ENCODE measurements at places on chromosomes 7 and 10.
A peak's percentile ranks its signal among the peaks of the same experiment; 100 is the strongest.

- no peak for DNase-seq
Measured at GRCh38 chr10:34719746-34720145, 95.3 kb downstream of the PARD3 start.

GRCh38 chr10:125549653-125550052 is 133.3 kb downstream of the TEX36 start:
- DNase-seq: no peak

DNA sequence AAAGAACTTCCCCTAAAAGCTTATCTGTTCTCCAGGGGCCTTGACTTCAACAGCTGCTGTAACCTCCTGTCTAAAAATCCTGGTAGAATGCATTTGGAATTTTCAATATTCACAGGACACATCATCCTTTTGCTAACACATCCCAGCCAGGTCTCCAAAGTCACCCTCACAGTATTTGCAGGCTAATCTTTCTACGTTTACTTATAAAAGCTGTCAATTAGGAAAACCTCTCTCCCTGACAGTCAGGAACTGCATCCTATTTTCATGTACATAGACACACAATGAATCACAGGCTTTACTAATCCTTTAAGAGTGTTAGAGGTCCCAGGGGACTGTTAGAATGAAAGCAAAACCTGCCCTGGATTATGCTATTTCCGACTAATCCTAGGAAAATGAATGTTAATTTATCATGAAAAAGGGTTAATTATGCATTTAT is 102.2 kb downstream of the GFRA1 start:
- DNase-seq: peak; percentile 77

DNA sequence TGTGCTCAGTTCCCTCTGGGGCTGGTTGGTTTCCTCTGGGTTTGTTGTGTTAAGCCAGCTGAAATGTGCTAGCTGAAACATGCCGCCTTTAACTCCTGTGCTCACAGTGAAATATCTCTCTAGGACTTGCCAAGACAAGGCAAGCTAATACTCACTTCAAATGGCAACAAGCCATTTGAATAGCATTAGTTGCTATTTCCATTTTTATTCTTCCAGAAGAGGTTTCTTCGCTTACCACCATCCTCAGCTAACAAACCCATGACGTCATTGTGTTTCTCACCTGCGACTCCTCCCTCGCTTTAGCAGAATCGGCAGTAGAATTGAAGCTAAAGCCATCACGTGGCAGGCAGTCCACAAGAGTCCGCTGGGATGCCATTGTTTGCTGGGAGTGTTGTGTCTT is 61.3 kb downstream of the ZNF22 start:
- DNase-seq: no peak

DNA sequence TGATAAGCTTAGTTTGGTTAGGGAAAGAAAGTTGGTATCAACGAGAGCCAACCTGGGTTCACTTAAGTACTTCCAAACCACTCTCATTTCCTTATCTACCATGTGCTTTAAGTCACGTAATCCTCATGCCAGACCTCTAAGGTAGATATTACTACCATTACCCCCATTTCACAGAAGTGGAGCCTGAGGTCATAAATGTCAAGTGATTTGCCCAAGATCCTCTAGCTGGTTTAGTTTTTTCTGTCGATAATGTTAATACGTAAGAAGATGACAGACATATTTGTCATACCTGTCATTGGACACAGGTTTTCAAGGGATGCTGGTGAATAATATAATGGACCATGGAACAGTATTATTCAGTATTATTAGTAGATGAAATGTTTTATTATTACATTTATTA is 197.4 kb upstream of the MKLN1 start:
- no peak for DNase-seq

DNA sequence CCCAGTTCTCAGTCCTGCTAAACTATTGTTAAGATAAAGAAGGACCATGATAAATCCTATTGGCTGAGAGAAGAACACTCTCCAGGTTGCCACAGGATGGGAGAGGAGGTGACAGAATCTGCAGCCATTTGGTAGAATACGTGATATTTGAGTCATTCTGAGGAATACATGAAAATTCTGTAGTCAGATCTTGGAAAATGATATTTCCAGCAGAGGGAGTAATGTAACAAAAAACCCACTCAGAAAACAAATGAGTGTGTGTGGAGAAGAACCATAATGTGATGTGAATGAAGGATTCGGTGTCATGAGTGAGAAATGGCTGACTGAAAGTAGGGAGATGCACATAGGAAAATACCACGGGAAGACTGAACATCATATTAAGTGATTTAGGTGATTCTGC is 128.5 kb upstream of the PFKP start:
- peak; percentile 44 for DNase-seq

GRCh38 chr7:16023503-16023902 is 337.0 kb upstream of the MEOX2 start:
- no peak for DNase-seq

GRCh38 chr10:89256962-89257361 is 5.4 kb upstream of the LIPA start:
- no peak for DNase-seq

DNA sequence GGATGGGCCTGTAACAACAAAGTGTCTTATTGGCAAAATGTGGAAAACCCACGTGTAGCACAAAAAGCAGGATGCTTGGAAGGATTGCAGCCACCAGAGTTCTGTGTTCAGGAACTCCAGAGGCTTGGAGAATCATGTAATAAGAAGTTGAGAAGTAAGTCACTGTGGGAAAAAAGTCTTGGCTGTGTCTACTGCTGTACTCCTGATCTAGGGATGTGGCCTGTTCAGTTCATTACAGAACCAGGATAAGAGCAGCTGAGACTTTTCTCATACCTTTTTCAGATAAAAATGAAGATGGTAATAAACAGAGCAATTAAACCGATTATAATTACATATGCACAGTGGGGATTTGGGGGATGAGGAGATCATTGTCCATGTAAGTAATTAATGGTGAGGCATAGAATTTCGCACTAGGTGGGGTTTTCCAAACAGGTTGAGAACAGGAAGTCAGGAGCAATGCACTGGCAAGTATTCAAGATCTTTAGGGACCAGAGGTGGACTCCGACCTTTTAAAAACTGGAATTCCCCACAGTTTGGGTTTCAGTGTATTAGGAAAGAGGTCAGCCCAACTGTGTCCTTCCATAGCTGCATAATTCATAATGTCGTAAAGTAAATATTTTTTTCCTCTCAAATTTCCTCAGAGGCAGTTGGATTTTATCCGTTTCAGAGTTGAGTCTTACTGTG is 281.7 kb downstream of the FRMD4A start:
- no peak for DNase-seq

- DNase-seq: no peak
Measured at GRCh38 chr10:42992957-42993390, 83.9 kb upstream of the RET start.

DNA sequence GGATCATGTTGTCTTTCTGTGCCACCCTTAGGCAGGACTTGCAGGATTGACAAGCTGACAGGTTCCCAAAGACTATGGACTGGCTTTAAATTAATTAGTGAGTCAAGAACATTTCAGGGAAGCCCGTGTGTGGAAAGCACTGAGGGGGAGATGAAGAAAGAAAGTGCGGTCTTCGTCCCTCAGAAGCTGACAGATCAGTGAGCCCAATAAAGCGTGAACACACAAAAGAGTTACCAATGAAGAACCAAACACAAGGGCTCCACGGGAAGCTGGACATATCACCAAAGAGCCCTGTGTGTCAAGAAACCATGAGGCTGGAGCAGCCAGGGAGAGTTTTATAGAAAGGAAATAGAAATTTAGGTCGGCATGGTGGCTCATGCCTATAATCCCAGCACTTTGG is 725.8 kb downstream of the PARD3 start:
- DNase-seq: no peak

GRCh38 chr10:120011359-120012130 is 119.0 kb downstream of the SEC23IP start:
- no peak for DNase-seq

DNA sequence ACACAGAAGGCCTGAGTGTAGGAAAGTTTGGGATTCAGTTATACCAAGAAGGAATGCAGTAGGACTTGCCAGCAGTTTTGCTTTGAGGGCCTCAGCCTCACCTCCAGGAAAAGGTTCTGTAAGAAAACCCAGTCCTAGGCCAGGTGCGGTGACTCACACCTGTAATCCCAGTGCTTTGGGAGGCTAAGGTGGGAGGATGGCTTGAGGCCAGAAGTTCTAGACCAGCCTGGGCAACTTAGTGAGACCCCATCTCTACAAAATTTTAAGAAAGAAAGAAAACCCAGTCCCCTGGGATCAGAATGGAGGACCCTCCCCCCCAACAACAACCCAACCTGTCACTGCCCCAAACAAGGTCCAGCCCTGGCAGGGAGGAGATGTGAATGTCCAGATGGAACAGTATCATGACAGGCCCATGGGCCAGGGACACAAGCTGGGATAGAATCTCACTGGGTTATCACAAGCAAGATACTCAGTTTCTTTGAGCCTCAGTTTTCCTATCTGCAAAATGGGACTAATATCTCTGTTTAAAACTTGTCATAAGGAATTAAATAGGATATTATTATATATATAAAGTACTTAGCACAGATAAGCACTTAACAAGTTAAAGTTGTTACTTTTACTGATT is 68.7 kb downstream of the GTF2IRD1 start:
- DNase-seq: no peak

DNA sequence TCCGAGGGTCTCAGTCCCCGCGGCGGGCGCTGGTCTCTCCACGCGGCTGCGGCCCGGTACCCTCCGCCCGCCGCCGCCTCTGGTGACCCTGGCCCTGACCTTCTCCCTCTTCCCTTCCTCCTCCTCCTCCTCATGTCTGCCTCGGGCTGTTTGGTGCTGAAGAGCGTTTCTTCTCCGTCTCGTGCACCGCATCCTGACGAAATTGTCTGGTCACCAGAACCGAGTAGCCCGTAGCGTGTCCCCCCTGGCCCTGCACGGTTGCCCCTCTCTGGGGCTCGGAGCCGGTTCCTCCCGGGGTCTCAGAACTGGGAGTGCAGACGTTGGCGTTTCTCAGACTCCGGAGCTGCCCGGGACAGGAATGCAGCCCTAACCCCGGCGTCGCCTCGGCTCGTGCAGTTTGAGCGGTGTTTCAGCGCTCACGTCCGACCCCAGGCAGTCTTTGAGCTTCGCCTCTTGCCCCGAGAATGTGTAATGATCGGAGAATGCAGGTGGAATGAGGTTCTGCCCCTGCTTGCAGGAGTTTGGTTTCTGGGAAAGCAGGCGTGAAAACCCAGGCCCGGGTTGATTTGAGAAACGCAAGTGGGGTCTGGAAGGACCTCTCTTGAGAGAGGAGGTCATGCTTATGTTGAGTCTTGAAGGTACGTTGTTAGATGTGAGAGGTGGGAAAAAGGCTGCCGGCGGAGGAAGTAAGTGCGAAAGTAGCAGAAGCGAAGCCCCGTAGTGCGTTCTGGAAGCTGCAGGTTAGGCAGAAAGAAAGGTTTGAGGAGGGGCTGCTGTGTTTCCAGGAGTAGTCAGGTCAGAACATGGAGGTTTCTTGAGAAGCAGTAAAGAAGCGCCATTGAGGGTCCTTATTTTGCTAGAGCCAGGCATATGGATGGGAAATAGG is 743 bp downstream of the RBM17 start:
- DNase-seq: peak; percentile 37

DNA sequence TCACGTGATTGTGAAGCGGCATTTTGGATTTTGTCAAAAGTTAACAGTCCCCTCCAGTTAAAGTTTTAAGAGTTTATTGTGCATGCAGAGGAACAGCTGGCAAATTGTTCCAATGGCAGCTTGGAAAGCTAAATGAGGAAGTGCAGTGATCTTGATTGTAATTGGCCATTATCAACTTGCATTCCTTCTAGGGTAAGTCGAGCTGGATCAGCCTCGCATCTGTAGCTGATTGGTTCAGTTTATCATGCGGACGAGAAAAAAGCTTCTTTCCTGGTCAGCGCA is 566 bp downstream of the ZNF789 start:
- peak; percentile 87 for DNase-seq

DNA sequence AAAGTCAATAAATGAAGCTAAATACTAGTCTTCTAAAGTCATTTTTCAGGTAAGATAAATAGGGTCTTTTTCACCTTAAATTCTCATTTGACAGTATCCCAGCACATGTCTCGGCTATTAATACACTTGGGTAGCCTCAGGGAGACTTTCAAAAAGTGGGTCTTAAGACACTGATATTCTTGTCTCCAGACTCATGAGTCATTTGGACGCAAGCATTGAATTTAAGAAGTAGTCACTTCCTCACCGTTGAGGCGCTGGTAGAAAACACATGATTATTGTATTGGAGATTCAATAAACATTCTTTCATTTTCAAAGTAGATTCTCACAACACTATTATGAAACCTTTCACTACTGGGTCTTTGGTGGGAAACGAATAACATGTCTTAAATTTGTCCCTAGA is 108.9 kb upstream of the SP8 start:
- no peak for DNase-seq

GRCh38 chr7:150479023-150479716 is 28.7 kb downstream of the GIMAP8 start:
- DNase-seq: no peak

DNA sequence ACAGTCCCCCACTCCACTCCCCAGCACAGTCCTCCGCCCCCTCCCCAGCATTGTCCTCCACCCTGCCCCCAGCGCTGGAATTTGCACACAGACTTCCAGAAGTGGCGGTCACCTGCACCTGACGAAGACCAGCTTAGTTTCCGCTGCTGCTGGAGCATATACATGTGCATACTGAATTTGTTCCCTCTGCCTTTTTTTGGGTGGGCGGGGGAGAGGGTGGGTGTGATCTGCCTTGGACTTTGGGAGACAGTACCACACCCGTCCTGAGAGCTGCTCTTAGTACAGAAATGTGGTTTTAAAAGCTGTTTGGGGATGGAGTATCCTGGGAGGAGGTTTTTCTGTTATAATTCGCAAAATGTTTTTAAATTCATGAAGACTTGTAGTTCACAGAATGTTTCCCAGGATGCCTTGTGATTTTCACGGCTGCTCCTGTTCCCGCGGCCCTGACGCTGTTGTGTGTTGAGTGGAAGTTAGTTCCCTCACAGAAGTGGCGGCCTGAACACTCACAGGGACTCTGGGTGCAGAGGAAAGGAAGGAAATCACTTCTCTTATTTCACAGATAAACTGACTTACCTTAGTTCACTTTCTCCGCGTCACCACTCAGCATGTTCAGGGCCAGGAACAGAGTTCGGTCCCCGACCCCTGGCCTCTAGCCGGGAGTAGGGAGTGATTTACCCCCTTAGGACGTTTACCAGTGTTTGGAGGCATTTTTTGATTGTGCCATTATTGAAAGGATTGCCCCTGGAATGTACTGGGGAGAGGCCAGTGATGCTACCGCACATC is 18.6 kb downstream of the PFKP start:
- no peak for DNase-seq

DNA sequence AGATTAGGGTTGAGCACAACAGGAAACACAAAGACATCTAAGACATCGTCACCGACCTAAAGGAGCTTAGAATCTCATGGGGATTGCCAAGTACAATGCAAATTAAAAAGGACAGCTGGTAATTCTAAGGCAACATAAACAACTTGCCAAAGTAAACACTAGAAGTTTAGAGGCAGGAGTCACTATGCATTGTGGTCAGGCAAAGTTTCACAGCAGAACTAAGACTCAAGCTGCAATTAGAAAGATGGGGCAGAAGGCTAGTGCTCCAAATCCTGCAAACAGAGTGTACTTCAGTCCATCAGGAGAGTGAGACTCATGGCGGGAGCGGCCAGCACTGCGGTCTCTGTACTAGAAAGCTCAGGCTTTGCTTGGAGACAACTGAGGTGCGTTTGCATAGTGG is 52.7 kb downstream of the HIPK2 start:
- peak; percentile 51 for DNase-seq

GRCh38 chr10:33721509-33721908 is 387.0 kb upstream of the NRP1 start:
- DNase-seq: no peak
